Stimulated activated CD4-positive, alpha-beta T cell treated with anti-CD3 and anti-CD28 coated beads, Interleukin-15, amount 100 ng/mL, for 1 hour (primary cell): ENCODE measurements at places on chromosomes 5 and 9.

DNA sequence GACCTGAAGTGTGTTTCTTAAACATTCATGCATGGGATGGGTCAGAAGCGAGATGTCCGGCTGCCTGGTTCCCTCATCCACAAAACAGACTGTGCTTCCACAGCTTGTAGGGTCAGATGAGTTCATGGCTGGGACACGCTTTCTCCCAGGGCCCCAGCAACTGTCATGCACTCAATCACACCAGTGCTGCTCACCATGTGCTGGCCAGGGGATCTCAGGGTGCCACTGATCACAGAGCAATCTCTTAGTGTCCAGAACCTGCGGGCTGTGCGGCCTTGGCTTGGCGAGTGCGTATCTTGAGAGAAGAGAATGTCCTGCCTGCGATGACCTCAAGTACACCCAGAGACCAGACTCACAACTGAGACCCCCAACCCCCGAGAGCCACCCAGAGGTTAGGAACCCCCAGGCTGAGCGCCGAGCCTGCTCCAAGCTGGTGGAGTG lies 26.0 kb upstream of the FCN2 start:
- DNase-seq: no peak

GRCh38 chr5:58902765-58903164 lies 319.9 kb downstream of the RAB3C start:
- DNase-seq: no peak

DNA sequence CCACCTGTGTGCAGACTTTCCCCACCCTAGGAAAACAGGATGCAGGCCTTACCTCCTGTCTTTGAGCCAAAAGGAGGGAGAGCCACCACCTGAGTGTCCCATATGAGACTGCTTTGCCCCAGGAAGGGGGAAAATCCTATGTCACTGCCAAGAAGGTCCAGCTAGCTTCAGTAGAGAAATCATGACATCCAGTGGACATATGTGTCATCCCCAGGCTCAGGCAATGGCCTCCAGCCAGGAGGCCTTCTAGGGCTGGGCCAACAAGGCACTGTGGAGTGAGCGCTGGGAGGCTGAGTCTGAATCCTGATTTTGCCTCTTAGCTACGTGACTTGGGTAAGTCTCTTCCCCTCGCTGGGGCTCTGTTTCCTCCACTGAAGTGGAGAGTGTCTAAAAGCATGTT lies 60.2 kb downstream of the SMIM23 start:
- no peak for DNase-seq

GRCh38 chr5:6593148-6594016 lies 39.5 kb downstream of the NSUN2 start:
- no peak for DNase-seq

- DNase-seq: no peak
Measured at GRCh38 chr5:1163366-1163765, 38.0 kb upstream of the SLC6A19 start.

GRCh38 chr9:85321561-85321960 lies 420.2 kb downstream of the AGTPBP1 start:
- DNase-seq: no peak

GRCh38 chr5:73501406-73501805 lies 3.2 kb downstream of the BTF3 start:
- no peak for DNase-seq

DNA sequence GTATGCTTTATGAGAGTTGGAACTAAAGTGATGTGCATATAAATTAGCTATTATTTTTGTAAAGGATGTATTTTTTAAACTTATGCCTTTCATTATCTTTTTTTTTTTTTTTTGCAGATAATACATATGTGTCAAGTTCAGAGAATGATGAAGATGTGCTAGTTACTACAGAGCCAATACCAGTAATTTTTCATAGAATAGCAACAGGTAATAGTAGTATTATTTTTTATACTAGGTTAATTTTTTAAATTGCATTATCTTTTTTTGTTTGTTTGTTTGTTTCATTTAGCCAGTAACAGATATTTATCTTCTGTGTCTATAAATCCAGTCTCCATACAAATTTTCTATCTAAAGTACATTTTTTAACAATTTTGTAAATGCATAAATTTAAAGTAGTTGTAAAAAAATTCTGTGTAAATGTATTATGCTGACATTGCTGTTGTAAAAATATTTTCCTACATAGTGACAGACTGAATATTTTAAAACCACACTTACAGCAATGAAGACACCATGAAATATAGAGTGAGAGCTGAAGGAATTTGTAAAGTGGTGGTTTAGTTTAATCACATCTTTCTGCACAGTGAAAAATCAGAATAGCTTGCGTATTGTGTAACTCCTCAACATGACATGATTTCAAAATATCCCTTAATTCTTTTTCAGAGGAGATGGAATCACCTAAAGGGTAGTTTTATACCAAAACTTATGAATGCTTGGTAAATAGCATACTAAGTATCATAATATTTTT lies 93.3 kb downstream of the PARP8 start:
- no peak for DNase-seq

DNA sequence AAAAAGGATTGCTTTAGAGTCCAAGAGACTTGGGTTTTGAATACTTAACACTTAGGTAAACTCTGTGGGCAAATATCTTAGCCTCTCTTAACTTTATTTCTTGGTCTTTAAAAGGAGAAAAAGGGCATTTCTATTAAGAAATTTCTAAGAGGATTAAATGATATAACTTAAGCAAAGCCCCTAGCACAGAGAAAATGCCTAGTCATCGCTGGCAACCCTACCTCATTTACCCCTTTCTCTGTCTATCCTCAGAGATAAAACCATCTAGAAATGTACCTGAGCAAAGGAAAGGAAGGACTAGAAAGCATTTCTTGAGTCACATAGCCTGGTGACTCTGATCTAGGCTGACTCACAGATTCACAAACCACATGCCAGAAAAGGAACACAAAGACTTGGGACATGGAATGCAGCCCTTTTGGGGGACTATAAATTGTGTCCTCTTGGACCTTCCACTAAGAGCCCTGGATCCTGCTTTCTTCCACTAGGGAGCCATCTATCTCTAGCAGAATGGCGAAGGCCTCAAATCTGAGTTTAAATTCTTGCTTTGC lies 120.6 kb downstream of the FOXD1 start:
- no peak for DNase-seq

DNA sequence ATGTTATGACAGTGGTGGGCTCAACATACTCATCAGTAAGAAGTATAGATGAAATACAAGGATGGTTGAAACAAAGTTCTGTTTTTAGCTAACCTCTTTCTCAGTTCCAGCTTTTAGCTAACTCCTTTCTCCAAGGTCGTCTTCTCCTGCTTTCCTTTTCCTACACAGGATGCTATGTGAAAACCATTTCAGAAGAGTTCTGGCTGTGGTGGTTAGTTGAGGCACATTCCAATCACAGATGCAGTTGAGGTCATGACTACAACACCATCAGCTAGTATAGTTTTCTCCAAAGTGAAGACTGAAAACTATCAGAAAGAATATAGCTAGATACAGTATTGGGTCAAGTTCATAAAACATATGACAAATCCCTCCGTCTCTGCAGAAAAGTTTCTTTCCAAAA lies 477.7 kb upstream of the C9orf72 start:
- DNase-seq: no peak

- DNase-seq: no peak
Measured at GRCh38 chr5:40937075-40937474, 27.8 kb downstream of the C7 start.

DNA sequence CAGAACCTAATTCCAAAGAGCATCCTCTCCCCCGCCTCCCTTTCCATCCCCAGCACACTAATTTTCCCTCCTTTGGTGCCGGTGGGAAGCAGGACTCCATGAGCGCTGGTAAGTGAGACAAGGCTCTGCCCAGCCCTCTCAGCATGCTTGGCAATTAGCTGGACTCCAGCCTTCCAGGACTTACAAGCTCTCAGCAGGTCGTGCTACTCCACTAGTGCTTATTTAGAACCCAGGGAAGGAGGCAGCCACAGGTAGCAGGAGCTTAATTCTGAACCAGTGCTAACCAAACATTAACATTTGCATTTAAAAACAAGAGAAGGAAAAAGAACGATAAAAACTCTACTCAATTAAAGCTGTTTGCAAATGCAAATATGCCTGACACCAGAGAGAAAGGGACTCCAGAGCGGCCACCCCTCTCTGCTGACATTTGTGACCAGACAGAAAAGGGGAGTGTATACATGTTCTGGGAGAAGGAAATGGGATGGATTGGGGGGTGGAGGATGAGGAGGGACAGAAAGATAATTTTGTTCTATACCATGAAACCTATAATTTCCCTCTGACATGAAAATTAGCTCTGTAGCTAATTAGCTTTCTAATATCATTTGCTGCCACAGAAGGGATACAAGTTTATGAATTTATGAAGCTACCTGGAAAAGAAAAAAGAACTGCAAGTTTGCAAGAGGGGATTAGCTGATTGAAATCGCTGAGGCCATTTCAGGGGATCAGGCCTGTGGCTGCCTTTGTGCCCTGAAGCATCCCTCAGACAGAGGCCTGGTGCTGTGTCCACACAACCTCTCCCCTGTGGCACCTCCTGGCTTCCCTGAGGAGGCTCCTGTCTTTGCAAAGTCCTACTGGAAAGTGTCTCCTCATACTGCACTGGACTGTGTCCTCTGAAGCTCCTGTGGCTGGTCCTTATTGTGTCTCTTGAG lies 266.3 kb downstream of the SEC61B start:
- DNase-seq: no peak

- DNase-seq: no peak
Measured at GRCh38 chr5:11527652-11528349, 376.4 kb downstream of the CTNND2 start.

DNA sequence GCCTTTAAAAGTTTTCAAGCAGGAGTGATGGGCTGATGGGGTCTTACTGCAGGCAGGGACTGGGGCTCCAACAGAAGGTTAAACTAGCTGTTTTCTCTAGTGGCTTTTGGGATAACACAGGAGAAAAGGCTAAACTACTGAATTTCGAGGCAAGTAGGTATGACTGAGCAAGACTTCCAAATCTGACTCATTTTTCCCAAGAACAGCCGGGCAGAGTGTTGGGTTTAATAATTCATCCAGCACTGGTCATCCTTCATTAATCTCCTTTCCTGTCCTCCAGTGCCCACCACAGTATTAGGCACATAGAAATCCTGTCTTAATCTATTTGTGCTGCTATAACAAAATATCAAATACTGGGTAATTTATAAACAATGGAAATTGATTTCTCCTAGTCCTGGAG lies 20.5 kb downstream of the MSX2 start:
- DNase-seq: no peak
